WERI-Rb-1 (cell line): ENCODE measurements at places on chromosomes 6 and 20.
A peak's percentile ranks its signal among the peaks of the same experiment; 100 is the strongest.

DNA sequence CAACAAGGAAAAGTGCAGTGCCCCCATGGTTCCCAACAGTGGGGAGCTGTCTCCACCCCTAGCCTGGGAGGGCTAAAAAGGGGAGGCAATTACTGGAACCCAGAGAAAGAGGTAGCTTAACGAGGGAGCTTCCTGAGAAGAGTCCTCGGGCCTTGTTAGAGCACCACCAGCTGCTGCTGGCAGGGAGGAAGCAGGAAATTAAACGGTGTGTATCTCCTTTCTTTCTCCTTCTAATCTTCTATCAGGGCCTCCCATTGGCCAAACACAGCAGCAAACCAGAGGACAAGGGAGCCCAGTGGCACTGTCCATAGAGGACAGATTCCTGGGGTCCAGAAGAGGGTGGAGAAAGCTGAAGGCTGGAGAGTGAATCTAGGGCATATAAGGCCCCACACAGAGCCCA lies 7.6 kb upstream of the BTN2A2 start:
- peak; percentile 41 for DNase-seq

DNA sequence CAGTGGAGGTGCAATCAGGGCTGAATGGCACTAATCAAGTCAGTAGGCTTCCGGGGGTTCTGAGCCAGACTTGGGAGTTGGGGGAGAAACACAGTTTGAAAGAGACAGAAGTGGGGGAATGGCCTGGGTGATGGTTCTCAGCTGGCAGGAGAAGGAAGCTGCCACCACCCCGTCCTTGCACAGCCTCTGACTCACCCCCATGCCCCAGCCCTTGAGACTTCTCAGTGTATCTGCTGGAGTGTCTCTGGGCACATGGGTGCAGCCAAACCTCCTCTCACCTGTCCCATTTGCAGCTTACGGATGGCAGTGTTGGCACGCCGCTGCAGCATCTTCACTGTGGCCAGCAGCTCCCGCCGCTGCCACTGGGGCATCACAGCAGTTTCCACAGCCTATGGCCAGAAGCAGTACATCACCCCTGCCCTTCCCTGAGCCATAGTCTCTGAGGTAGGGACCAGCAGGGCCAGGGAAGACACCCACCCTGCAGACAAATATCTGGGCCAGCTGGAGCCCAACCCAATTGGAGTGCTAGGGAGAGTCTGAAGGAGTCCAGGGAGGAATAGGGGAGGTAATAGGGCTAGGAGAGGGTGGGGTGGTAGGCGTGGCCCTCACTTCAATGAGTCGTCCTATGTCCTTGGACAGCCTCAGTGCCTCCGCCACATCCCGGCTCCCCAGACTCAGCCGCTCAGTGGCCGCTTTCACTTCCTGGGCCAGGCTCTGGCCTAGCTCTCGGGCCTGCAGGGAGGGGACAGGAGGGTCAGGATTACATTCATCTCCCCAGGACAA lies 11.2 kb downstream of the AARS2 start:
- no peak for DNase-seq

DNA sequence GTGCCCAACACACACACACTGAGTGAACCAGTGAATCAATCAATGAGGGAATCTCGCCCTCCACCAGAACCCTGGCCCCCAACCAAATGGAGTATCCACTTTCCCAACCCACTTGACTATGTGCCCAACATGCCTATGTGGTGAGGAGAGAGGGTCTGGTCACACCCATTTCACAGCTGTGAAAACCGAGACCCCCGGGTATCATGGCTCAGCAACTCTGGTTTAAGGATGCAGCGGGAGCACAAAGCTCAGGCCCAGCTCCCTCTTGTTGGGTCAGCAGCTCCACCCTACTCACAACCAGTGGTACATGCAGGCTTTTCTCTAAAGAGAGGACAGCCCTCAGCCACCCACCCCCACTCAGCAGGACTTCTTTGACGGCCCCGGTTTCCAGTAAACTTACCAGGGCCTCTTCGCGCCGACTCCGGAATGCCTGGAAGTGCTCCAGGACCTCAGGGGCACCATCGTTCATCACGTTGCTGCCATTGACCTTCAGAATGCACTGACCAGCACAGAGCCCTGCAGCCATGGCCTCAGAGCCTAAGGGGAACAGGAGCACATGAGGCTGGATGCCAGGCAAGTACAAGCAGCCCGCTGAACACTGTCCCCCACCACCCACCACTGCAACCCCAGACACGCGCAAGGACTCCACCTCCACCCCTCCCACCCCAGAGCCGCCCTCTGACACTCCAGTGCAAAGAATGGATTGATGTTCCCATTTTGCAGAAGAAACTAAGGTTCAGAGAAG lies 174.7 kb downstream of the PREX1 start:
- DNase-seq, result no peak

DNA sequence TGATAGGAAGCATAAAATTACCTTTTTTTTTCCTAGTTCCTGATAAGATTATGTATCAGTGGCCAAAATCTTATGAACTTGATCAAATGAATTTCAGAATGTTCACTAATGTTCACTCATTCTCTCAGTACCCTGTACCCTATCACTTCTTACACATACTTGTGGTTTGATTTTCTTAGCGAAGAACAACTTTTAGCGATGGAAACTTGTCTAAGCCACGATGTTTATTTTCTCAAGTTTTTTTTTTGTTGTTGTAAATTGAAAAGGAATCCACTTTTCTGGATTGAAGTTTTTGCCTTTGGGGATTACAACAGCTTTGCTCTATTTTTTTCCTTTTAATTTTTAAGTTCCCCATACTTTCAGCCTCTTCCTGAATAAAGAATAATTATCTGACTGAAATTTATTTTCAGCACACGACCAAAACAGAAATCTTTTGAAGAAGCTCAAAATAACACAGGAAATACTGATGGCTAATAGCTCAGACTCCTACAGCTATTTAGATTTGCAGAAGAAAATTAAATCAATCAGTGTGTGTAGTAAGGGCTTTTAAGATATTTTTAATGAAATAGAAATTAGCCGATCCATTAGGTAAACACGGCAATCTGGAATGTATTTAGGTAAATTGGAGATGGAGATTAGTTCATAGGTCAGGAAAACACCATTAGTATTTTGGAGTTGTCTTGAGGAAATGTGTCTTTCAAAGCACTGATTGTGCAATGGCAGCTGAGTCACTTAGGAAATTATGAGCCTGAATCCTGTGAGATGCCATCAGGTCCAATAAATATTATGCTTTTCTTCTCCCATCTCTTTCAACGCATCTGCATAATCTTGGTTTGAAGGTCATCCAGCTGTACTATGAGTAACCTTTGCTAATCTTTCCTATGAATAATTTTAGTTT lies 217.5 kb downstream of the GJA1 start:
- DNase-seq, result no peak

DNA sequence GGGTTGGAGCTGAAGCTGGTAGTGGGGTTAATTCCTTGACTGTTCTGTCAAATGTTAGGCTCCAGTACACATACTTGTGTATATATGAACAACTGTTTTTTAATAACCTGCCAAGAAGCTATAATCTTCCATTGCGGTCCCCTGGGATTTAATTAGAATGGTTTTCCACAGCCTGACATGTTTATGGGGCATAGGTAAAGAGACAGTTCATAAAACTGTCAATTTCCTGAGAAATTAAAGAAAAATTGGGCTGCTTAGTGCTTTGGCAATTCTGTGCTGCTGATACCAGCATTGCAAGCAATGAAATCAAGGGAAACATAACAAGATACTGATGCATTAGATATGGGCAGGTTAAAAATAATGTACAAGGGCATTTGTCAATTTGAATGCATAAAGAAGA lies 314.1 kb upstream of the SLC35B3 start:
- no peak for DNase-seq

- DNase-seq, result no peak
Observed at GRCh38 chr6:119544325-119545175, 195.0 kb upstream of the MAN1A1 start.

DNA sequence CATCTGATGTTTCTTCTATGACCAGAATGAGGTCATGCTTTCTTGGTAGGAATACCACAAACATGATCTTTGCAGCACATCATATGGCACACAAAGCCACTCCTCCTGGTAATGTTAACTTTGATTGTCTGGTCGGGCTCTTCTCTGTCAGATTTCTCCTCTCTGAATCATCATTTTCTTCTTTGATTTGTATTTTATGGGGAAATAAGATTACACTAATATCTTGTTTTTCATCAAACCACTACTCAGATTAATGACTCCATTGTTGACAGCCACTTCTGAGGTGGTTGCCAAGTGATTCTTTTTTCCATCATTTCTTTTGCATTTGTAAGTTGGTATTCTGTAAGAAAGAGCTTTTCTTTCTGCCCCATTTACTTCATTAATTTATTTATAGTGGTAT lies 29.5 kb downstream of the TRMT11 start:
- no peak for DNase-seq

GRCh38 chr6:31317036-31317435 lies 39.9 kb downstream of the HLA-B start:
- DNase-seq, result no peak

DNA sequence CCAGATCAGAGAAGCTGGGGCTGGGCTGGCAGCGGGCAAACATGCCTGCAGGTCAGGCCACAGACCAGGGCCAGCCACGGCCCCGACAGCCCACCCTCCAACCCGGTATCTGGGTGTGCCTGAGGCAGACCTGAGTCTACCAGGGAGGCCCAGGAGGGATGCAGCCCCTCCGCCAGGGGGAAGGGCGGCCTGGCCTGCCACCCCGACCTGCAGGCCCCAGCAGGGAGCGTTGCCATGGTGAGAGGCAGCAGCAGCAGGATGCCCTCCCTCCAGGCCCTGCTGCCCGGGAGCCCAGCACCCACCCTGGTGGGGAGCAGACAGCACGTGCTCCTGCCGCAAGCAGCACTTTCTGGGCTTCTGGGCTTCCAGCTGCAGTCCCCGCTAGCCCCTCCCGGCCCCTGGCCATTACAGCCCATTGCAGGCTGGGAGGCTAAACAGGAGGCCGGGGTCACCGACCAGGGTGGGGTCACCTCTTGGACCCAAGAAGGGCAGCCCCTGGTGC lies 3.8 kb upstream of the EEF1A2 start:
- no peak for DNase-seq

- DNase-seq, result no peak
Observed at GRCh38 chr6:139014945-139015344, 13.6 kb upstream of the ABRACL start.

DNA sequence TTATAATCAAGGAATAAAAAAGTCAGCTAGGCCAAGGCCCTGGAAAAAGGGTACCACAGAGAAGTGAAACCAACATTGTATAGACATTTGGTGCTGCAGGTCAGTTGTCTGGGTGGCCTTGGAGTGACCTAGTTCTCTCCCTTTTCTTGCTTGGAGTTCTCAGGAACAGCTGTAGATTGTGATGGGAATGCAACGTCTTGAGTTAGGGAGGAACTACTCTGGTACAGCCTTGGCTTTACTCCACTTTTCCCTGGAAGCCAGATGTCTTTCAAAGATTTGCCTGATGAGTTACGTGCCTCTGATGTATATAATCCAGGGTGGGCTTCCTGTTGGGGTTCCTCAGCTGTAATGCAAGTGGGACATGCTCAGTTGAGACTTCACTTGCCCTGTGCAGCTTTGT lies 694.7 kb downstream of the HTR1B start:
- no peak for DNase-seq

DNA sequence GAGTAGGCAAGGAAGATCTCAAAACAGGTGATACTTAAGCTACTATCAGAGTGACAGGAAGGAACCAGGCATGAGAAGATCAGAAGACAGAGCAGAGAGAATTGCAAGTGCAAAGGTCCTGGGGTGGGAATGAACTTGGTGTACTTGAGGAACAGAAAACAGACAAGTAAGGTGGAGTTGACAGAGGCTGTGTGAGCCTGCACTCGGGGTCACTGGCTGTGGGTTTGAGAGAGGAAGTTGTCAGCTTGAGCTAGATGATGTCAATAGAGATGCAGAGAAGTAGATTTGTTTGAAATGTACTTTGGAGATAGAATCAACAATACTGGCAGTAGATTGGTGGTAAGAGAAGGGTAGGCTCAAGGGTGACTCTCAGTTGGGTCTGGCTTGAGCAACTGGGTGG lies 209.5 kb downstream of the CLIC5 start:
- no peak for DNase-seq
